ENCODE measurements at places on chromosomes 11 and 22.

- no peak for DNase-seq
These were observed 21.4 kb downstream of the TPBGL start for GRCh38 chr11:75261902-75262361.

DNA sequence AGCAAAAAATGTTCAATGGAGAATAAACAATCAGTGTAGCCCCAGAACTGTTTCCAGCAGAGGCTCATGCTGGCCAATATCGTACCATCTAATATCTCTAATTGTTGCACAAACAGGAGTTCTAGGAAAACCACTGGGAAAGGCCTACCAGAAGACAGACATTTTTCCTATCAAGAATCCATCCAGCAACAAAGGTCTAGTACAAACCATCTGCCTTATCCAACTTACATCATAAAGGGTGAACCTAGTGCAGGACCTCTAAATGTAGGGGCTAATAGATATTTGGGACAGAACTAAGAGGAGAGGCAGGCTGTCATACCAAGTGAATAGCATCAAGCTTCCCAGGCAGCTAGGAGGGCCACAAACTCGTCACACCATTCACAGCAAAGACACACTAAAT is 18.7 kb downstream of the PAX6 start:
- DNase-seq: no peak

DNA sequence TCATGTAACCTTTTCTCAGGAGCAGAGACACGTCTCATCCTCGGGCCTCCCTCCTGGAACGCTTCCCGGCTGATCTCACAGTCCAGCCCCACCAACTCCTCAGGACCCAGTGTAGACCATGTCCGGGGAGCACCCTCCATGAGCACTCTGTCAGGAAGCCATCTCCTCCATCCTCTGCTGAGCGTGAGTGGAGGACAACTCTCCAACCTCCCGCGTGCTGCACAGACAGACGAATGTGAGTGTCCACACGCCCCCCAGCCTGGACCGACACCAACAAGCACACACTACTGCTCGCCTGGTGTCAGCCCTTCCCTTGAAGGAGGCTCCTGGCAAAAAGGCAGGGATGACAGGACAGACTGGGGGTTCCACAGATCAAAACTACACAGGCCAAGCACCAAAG is 86.6 kb downstream of the SHANK2 start:
- DNase-seq: no peak

GRCh38 chr11:111086058-111086457 is 159.5 kb upstream of the POU2AF2 start:
- no peak for DNase-seq

GRCh38 chr11:73406619-73407018 is 30.4 kb downstream of the RELT start:
- no peak for DNase-seq

GRCh38 chr11:9862981-9863380 is 199.1 kb downstream of the SWAP70 start:
- DNase-seq: no peak

GRCh38 chr22:20126284-20127029 is 5.1 kb upstream of the ZDHHC8 start:
- DNase-seq: no peak

DNA sequence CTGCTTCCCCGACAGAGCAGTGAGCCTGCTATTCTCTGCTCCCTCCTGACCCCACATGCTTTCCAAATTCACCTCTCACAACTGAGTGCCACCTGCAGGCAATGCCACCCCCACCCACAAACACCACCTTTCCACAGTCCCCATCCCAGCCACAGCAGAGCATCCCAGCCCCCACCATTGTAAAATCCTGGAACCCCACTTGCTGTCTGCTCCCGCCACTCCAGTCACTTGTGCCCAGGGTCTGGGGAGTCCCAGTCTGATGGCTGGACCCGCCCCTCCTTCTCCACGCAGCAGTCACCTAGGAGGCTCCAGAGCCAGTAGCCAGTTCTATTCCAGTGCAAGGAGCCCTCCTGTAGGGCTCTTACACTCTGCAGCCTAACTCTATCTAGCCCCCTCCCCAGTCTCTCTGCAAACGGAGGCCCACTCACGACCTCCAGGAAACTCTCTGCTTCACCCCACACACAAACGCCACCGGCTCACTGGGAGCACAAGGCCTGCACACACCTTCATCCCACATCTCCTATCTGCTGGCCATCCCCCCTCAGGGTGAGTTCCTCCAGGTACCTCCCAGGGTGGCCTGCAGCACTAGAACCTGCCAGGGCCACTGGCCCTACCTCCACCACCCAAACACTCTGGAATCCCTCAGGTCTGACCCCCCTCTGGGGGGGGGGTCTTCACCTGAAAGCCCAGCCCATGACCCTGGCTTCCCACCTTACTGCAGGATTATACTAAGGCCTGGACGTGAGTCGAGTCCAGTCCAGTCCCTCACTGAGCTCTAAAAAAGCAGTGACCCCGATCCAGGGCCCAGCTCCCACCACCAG is 1.4 kb downstream of the GNB1L start:
- DNase-seq: no peak

DNA sequence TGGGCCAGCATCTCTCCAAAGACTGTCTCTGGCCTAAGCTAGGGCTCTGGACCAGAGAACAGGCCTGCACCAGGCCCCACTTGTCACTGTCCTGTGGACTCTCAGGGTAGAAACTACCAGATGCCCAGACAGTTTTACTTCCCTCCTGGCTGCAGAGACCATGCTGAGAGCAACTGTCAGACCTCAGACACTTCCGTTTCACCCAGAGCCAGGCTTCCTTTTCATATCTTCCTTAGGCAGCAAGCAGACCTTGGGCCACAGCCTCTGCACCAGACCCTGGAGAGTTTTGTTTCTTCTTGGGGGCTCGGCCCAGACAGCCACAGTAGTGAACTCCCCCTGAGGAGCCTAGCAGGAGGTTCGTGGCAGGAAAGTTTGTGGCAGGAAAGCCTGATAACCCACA is 12.1 kb upstream of the FCHSD2 start:
- DNase-seq: peak; percentile 58

- no peak for DNase-seq
These were observed 9.4 kb upstream of the PPM1F start for GRCh38 chr22:21961886-21962654.

GRCh38 chr11:33444835-33445594 is 187.8 kb downstream of the HIPK3 start:
- DNase-seq: no peak

DNA sequence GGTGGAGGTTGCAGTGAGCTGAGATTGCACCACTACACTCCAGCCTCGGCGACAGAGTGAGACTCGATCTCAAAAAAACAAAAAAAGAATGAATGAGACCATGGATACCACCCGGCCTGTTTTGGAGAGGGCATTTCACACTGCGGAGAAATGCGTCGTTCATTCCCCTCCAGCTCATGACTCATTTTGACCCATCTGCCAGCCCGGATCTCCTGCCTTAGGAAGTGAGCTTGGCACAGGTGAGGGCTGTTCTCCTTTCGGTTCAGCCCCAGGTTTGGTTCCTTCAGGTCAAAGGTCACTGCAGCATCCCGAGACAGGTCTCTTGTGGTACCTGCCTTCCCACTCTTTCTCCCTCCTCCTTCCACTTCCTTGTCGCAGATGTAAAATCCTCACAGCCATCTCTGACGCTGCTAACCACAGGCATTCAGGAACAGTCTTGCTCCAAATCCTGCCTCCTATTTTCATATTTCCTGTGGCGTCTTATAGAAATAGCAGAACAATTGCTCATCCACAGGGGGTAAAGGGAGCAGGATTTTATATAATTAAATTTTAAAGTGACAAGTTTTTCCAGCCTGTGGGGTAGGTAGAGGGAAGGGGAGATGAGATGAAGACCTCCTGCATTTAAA is 517.9 kb downstream of the NTM start:
- no peak for DNase-seq

DNA sequence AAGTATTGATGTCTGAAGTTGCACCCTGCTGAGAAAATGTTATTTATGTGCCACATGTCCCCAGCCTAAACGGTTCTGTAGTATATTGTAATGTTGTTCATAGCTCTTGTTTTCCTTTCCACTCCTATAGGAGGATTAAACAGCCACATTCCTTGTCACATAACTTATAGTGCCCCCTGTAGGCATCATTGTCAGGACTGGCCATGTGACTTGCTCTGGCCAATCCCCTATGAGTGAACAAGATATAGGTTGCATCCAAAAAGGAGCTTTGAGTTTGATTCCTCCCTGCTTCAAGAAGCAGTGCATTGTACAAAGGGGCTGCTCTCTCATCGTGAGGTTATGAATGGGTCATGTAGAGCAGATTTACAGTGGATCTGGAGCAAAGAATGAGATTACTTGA is 717.6 kb upstream of the ANO5 start:
- no peak for DNase-seq

DNA sequence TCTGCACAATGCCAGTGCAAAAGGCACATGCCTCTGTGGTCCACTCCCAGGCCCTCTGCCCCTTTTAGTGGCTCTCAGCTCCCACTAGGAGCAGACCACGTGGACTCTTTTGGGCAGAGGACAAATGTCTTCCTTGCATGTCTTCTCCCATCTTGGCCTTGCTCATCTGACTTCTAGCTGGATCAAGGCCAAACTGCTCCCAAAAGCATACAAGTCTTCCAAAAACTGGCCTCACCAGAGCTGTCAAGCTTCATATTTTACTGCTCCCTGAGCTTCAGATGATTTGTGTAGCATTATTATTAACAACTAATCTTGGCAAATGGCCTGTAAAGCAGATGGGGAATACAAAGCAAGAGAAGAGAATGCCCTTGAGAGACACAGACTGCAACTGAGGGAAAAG is 6.9 kb downstream of the SMPD1 start:
- DNase-seq: no peak

GRCh38 chr11:93515441-93516025 is 27.7 kb downstream of the SMCO4 start:
- DNase-seq: no peak

GRCh38 chr11:4699697-4700435 is 2.2 kb upstream of the OR51E2 start:
- DNase-seq: no peak

- DNase-seq: no peak
These were observed 41.0 kb downstream of the CD82 start for GRCh38 chr11:44606472-44606871.

DNA sequence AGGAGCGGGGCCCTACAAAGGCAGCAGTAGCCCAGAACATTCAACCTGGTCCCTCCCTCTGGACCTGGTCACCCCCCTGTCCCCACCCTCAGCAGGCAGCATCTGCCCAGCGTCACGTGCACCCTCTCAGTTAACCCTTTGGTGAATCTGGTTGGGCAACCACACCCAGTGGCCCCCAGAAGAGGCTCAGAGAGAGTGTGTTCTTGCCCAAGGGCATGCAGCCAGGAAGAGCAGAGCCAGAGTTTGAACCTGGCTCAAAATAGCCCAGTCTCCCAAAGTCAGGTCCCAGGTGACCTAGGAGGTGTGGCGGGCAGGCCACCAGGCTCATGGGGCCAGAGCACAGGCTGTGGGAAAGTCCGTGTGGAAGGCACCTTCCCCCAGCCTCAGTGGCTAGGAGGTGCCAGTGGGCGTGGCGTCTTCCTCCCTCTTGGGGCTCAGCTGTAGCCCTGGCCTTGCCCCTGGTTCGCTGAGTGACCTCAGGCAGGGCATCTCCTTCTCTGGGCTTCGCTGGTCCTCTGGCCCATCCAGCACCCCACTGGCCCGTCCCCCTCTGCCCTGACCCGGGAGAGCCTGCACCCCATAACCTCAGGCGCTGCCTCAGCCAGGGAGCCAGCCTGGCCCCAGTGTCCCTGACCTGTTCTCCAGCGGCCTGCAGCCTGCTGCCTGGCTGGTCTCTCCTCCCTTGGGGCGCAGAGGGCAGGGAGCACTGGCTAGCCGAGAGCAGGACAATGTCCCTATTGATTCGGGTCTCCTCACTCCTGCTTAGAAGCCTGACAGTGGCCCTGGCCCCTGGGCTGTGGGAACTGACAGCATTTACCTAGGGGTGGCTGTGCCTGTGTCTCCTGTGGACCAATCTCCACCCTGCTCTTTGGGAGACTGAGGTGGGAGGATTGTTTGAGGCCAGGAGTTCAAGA is 7.0 kb downstream of the ALDH3B1 start:
- DNase-seq: no peak

DNA sequence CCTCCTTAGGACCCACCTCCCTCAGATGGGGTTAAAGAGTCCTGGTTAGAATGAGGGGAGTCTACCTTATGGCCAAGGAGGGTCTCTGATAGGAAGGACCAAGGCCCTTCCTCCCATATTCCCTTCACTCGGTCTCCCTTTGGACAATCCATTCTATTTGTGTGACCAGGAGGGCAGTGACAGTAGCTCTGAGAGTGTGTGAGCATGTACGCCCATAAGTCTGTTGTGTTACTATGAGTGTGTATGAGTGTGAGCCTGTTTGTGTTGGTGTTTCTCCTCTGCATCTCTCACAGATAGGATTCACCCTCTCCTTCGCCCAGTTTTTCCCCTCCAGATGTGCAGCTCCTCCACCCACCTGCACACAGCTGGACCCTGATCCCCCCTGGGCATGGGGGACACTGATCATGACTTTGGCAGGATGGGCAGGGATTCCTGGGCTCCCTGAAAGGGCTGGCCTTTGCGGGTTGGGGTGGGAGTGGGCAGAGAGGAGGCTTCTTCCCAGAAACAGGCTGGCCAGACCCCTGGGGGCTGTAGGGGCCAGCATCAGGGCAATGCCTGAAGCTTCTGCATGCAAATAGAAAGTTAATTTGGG is 14.5 kb downstream of the PHLDB1 start:
- DNase-seq: no peak

DNA sequence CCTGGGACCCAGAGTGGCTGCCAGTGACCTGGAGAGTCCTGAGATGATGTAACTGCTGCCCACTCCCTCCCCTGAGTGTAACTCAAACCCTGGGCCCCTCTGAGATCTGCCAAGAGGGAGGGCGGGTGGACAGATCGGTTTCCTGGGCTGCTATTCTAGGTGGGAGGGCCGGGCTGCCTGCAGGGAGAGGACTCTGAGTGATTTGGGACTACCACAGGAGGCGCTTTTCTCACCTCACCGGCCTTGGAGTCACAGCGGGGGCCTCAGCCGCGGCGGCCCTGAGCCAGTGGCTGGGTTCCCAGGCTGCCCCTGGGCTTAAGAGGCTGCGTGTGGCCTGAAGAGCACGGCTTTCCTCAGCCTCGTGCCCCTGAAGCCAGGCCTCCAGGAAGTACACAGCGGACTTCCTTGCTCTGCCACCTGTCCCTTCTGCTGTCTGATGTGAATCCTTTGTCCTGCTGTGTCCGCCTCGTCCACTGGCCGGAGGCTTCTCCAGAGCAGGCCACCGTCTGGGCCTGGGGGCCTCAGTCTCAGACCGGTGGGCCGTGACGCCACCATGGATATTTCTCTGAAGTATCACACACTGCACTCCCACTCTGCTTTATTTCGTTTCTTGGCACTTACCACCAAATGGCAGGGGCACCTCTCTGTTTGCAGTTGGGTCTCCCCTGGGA is 11.5 kb downstream of the RELT start:
- no peak for DNase-seq

GRCh38 chr11:118749429-118749828 is 41.5 kb downstream of the DDX6 start:
- no peak for DNase-seq

DNA sequence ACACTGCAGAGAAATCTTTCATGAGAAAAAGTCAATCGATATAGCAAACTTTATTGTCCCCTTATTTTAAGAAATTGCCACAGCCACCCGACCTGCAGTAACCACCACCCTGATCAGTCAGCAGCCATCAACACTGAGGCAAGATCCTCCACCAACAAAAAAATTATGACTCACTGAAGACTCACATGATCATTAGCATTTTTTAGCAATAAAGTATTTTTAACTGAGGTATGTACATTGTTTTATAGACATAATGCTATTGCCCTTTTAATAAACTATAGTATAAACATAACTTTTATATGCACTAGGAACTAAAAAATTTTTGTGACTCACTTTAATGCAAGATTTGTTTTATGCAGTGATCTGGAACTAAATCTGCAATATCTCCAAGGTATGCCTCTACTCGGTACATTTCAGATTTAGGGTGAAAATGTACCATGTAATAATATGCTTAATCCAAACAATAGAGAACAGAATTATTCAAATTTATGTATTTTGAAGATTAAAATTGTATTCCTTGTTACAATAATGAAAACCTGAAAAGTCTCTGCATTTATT is 79.2 kb upstream of the CEP126 start:
- no peak for DNase-seq
